Sigmoid colon (tissue), 7 donors: ENCODE measurements at places on chromosomes 1 and 21.
A peak's percentile ranks its signal among the peaks of the same experiment; 100 is the strongest.

DNA sequence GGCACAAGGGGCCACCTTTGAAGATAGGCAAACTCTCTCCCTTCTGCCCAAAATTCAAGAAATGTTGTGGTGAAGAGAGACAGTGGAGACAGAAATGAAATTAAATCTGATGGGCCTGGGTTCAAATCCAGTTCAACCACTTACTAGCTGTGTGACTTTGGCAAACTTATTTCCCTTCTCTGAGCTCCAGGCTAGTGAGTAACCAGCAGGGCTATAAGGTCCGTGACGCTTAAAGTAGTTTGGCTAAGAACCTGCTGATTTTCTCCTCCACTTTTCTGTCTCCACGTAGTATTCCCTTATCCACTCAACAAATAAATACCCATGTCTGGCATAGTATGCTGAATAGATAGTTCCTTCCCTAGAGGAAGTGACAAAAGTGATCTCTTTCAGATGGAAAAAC, 1.9 kb downstream of the SLC2A1 start:
- no peak overlapping the region for H3K27ac ChIP-seq
- H3K4me3 ChIP-seq, result no peak overlapping the region
- no peaks in the 10 kb centered on the region for H3K36me3 ChIP-seq
- no peaks in the 10 kb centered on the region for H3K27me3 ChIP-seq
- DNase-seq, result no peak

GRCh38 chr1:62362061-62362917, 43.1 kb upstream of the KANK4 start:
- DNase-seq, result no peak
- H3K4me1 ChIP-seq, result no peaks in the 10 kb centered on the region
- H3K36me3 ChIP-seq, result no peaks in the 10 kb centered on the region
- no peak overlapping the region for H3K27ac ChIP-seq

DNA sequence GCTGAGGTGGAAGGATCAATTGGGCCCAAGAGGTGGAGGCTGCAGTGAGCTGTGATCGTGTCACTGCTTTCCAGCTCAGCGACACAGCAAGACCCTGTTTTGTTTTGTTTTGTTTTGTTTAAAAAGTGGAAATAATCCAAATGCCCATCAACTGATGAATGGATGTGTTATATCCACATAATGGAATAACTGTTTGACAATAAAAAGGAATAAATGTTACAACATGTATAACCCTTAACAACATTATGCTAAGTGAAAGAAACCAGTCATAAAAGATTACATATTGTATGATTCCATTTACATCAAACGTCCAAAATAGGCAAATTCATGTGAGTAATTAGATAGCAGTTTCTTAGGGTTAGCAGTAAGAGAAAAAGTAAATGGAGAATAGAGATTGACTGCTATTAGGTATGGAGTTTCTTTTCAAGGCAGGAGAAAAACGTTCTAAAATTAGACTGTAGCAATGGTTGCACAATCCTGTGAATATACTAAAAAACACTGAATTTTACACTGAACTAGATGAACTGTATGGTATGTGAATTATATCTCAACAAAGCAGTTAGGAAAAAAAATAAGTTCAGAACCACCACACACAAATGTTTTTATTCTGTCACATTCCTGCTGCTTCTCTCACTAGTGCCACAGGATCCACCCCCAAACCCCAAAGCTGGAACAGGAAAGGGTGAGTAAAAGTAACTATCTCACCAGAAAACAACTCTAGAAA, 15.7 kb downstream of the FOXJ3 start:
- no peak overlapping the region for H3K27ac ChIP-seq
- H3K36me3 ChIP-seq, result no peaks in the 10 kb centered on the region
- H3K4me3 ChIP-seq, result no peak overlapping the region
- peaks cover 83% of the 10 kb centered on the region for H3K4me1 ChIP-seq

DNA sequence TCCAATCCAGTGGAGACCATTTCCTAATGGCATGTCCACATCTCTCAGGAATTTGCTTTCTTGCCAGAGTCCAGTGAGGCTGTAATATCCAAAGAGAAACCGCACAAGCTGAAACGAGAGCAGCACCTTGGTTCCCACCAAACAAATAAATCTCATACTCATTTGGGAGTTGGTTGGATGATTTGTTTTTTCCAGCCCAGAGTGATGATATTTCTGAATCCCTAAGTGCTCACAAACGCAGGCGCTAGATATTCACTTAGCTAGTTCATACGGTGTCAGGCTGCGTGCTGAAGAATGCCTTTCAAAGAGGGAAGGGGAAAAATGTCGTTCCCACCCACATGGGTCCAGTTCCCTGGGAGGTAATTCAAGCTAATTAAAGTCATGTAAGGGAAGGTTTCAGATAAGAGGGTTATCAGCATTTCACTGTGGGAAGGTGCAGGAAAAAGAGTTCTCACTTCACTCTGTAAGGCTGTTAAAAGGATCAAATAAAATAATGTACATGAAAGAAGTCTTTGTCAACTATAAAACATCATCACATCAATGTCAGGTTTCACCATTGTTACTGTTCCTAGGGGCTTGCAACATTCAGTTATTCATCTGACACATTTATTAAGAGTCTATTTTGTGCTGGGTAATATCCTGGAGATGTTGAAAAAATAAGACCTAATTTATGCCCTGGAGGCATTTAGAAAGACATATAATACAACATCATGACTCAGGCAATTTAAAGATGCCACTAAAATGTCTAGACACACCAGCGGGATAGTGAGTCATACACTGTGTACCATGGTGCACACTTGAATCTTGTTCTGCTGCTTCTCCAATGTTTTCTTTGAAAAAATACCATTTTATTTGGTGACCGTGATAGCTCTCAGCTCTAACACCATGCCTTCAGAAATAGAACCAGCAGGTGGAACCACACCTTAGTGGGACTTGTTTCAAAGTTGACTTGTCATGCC, 19.3 kb downstream of the DPT start:
- no peaks in the 10 kb centered on the region for H3K36me3 ChIP-seq
- H3K4me3 ChIP-seq, result no peak overlapping the region
- peaks cover 45% of the 10 kb centered on the region for H3K4me1 ChIP-seq

- H3K4me1 ChIP-seq, result no peaks in the 10 kb centered on the region
- no peak overlapping the region for H3K27ac ChIP-seq
- no peaks in the 10 kb centered on the region for H3K27me3 ChIP-seq
- no peak for DNase-seq
Measured at GRCh38 chr1:212161231-212161781, 123.9 kb upstream of the PPP2R5A start.

GRCh38 chr1:32920833-32921232, 19.6 kb upstream of the TMEM54 start:
- no peak overlapping the region for H3K4me3 ChIP-seq
- H3K27me3 ChIP-seq, result peaks cover 39% of the 10 kb centered on the region
- H3K27ac ChIP-seq, result no peak overlapping the region
- DNase-seq, result no peak
- H3K4me1 ChIP-seq, result no peaks in the 10 kb centered on the region

DNA sequence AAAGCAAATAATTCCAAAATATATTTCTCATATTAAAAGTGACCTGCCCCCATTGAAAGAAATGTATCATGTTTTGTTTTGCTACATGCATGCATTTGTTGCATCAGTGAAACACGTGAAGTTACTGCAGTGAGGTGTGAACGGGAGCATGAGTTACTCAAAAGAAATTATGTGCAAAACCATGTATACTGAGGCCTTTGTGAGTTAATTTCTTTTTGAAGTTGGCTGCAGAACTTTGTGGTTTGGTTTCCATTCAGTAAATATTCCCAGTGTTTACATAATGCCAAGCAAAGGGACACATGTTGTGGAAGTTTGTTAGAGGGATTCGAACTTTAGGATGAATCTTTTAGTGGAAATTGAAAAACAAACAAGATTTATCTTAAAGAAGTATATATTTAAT, 619.4 kb upstream of the ADAMTS5 start:
- no peak for DNase-seq
- H3K27me3 ChIP-seq, result no peaks in the 10 kb centered on the region
- H3K4me3 ChIP-seq, result no peak overlapping the region
- H3K36me3 ChIP-seq, result no peaks in the 10 kb centered on the region
- H3K4me1 ChIP-seq, result no peaks in the 10 kb centered on the region

DNA sequence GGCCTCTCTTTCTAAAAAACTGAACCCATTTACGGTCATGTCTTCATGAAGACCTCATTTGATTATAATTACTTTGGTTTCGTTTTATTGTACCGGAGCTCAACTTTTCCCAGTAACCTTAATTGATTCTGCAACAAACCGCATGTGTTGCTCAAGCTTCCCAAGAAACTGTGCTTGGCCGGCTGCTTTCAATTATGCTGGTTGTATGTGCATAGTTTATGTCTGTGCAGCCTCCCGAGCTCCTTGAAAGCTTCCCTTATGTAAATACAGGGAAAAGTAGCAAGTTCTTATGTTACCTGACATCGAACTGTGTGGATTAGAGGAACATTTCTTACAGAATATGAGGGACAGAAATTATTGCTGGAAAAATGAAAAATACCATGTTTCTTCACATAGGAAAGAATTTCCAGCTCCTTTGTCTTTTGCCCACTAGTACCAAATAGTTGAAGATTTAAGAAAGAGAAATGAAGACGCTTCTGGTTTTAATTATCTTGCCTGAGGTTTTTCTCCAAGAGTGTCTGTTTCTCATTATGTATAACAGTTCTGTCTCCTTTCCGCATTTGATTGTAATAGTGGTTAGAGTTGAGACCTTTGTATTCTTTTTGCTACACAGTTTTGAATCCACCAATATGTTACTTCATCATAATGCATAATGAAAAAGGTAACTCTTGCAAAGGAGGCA, 2.1 kb downstream of the VCAM1 start:
- H3K36me3 ChIP-seq, result no peaks in the 10 kb centered on the region
- H3K27me3 ChIP-seq, result no peaks in the 10 kb centered on the region
- DNase-seq, result peak; percentile 80
- H3K27ac ChIP-seq, result peak overlapping the region; percentile 35
- peak overlapping the region; percentile 32 for H3K4me3 ChIP-seq

- H3K4me3 ChIP-seq, result no peak overlapping the region
- no peak for DNase-seq
- no peaks in the 10 kb centered on the region for H3K27me3 ChIP-seq
- H3K4me1 ChIP-seq, result peaks cover 9% of the 10 kb centered on the region
Measured at GRCh38 chr1:40029608-40030007, 10.9 kb upstream of the CAP1 start.

DNA sequence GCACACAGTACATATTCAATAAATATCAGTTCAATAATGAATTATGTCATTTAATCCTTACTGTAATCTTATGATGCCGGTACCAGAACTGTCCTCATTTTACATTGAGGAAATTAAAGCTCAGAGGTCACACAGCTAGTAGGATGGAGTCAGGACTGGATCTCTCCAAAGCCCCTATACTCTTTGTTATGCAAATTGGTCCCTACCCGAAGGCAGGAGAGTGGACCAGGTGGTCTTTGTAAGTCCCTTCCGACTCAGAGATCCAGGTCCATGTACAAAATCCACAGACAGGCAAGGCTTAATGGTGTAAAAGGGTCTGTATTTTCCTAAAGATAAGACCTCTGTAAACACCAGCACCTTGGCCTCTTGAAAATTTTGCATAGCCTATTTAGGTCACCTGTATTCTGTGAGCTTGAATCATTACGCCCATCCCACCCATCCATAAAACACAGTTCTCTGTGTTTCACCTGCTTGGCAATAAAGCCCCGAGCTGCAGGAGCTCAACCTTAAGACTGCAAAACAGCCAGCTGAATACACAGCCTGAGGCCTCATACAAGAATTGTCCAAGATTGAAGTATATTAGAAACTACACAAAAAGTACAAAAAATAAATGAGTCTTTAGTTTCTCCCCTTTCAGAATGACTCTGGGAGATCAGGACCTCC, 41.7 kb downstream of the PLXNA2 start:
- H3K27ac ChIP-seq, result no peak overlapping the region
- no peaks in the 10 kb centered on the region for H3K27me3 ChIP-seq
- DNase-seq, result no peak
- no peaks in the 10 kb centered on the region for H3K36me3 ChIP-seq

- no peak overlapping the region for H3K4me3 ChIP-seq
- H3K27me3 ChIP-seq, result no peaks in the 10 kb centered on the region
- H3K36me3 ChIP-seq, result no peaks in the 10 kb centered on the region
- no peak overlapping the region for H3K27ac ChIP-seq
- H3K4me1 ChIP-seq, result no peaks in the 10 kb centered on the region
Measured at GRCh38 chr1:238107322-238107721, 216.6 kb upstream of the ZP4 start.

DNA sequence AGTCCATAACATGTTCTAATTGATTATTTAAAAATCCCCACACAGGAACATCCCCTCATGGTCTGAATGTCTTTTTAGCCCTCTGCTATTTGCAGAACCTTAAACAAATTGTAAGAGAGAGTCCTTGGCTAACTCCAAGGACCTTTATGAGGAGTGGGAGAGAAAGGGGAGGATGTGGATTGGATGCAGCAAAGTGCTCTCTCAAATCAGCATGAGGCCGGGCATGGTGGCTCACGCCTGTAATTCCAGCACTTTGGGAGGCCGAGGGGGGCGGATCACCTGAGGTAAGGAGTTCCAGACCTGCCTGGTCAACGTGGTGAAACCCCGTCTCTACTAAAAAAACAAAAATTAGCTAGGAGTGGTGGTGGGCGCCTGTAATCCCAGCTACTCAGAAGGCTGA, 154.8 kb downstream of the TGFB2 start:
- H3K27me3 ChIP-seq, result no peaks in the 10 kb centered on the region
- H3K27ac ChIP-seq, result peak overlapping the region; percentile 82
- H3K4me1 ChIP-seq, result peaks cover 23% of the 10 kb centered on the region
